Left renal pelvis (tissue), 4 donors: ENCODE measurements at places on chromosomes 1 and 21. TPM values are rescaled to one million over a fixed set of nuclear protein-coding genes. Genes with fewer than 3 reads are reported as not detected.

DNA sequence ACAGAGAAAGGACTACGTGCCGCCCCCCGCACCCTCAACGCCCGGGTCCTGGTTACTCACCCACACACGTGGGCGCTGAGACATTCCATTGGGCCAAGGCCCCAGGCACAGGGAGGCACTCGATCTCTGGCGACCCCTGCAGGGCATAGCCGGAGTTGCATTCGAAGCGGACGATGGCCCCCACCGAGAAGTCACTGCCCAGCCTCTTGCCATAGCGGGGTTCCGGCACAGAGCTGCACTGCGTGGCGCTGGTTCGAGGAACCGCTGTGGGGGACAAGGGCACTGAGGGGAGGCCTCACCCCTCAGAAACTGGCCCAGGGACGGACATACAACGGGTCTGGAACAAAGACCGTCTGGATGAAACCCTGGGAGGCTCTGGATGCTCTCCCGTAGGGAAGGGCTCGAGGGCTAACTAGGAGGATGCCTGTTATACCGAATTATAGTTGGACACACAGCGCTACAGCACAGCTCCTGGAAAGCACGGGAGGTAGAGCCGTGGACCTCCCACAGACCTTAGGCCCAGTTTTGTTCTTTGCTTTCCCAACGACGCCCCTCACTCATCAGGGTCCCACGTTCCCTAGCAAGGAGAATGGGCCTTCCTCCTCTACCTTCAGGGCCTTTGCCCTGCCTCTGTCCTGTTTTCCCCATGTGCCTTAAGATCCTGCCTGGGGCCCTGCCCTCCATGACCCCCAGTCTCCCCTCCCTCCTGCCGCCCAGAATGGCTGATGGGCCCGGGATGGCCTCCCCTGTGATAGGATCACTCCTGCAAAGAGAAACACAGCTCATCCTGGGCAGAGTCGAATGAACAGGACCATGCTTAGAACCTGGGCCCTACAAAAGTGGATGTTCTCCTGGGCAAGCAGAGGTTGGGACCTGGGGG lies 152.8 kb downstream of the ZSCAN20 start:
- DNase-seq: no peak

The TEKT2 gene
- polyA plus RNA-seq: 11.1 TPM

The TNNT2 gene
- 57.1 TPM for polyA plus RNA-seq

- DNase-seq: no peak
Observed at GRCh38 chr1:229064320-229065168, 206.4 kb upstream of the RAB4A start.
